Dorsolateral prefrontal cortex (tissue), 122 donors: ENCODE measurements at places on chromosomes 3 and 15. TPM values are rescaled to one million over a fixed set of nuclear protein-coding genes. Genes with fewer than 3 reads are reported as not detected.

The SEMA3B gene
- 121 TPM for total RNA-seq

DNA sequence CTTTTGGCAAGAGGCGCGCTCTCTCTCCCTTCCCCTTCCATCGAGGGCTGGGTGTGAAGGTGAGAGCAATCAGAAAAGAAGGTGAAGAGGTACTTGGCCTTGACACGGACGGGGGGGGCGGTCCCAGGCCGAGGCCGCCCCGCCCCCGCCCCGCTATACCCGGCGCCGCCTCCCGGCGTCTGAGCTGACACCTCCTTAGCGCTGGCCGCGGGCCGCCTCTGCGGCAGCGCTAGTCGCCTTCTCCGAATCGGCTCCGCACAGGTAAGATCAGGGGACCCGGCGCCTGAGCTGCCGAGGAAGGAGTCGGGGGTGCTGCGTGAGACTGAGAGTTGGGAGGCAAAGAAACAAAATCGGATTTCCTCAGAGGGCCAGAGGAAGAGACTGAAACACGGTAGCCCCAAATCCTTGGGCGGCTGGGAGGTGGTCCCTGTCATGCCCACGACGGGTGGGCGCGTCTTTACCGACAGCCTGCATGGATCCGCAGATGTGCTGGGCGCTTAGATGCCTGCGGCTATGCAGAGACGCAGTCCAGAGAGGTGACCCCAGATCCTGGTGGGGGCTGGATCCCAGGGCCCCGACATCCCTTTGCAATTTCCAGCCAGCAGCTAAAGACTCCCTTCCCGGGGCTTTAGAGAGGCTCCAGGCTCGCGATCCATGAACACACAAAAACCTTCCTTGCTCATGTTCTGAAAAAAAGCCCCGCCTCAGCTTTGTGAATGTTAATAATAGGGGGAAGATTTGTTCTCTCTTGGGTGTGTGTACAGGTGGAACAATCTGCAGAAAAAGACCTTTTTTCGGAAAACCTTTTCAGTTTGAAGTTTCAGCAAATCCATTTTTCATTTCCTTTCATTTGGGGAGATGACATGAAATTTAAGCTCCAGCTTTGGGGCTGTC, at the start of gene ENTPD3:
ENTPD3 (plus strand) TSS at position 184 of the 894 bp plus-strand sequence. CDS start 874 bp downstream, outside the sequence.
- no peak for DNase-seq

The CACNA2D3 gene
- total RNA-seq = 62.7 TPM

GRCh38 chr15:48939648-48940047, 24.1 kb downstream of the SHC4 start:
- no peak for DNase-seq
